ENCODE measurements at places on chromosomes 3 and 15. TPM values are rescaled to one million over a fixed set of nuclear protein-coding genes. Genes with fewer than 3 reads are reported as not detected.

DNA sequence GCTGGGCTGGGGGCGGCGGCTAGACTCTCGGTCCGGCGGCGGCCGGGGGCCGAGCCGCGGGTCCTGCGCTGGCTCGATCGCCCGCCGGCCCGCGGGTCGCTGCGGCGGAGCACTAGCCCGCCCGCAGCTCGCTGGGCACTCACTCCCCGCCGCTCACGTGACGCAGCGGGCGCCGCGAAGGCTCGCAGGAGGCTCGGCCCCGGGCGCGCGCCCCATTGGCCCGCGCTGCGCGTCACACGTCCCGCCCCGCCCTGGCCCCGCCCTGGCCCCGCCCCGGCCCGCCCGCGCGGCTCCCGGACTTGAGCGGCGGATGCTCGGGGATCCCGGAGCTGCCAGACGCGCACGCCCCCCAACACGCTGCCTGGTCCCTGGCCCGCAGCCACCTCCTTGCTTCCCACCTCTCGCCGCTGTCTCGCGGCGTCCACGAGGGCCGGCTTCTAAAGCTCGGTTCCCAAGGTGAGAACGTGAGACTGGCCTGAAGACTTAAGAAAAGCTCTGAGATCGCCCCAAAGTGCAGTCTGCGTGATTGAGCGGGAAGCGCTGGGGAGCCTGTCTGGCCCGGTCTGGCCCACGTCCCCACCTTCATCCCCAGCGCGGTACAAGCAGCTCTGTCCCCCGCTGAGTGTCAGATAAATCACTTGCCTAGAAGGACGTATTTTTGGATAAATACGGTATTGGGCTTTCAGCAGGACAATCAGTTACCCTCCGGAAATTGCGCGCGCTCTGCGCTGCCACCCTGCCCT lies at the start of gene KLF15:
Gene KLF15 (minus strand): TSS at position 114 of the 743 bp plus-strand sequence. CDS start 4,486 bp downstream, outside the sequence.
- H3K27ac ChIP-seq, result peak within 1 kb of the TSS; percentile 97
- H3K27me3 ChIP-seq, result no peaks in the 10 kb centered on the region
- DNase-seq, result peak; percentile 90
- peaks cover 4% of the 10 kb centered on the region for H3K36me3 ChIP-seq
- peaks cover 10% of the 10 kb centered on the region for H3K4me1 ChIP-seq

VEPH1 gene
- 1.4 TPM for total RNA-seq

DNA sequence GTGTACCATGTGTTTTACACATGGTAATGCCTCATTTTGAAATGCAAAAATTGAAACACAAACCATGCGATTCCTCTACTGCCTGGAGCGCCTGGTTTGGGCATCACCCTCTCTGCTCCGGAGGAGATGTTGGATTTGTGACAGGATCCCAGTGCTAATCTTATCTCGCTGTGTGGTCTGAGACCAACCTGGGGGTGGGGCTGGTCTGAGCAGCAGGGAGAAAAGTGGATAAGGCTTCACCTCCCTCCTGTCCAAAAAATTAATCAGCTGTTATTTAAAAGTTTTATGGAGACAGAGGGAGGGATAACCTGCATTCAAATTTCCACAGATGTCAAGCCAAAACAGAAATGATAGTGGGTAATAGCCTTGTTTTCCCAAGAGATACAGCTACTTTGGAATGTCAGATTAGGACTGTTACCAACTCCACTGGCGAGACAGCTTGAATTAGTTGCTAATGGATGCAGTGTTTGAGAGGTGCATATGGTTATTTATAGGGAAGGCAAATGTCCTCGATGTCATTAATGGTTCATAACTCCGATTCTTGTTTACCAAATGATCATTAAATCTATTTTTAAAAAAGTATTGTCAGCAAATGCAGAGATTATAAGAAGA lies 54.0 kb upstream of the SKOR1 start:
- no peak overlapping the region for H3K27ac ChIP-seq
- no peak for DNase-seq
- no peaks in the 10 kb centered on the region for H3K36me3 ChIP-seq
- no peaks in the 10 kb centered on the region for H3K4me1 ChIP-seq

DNA sequence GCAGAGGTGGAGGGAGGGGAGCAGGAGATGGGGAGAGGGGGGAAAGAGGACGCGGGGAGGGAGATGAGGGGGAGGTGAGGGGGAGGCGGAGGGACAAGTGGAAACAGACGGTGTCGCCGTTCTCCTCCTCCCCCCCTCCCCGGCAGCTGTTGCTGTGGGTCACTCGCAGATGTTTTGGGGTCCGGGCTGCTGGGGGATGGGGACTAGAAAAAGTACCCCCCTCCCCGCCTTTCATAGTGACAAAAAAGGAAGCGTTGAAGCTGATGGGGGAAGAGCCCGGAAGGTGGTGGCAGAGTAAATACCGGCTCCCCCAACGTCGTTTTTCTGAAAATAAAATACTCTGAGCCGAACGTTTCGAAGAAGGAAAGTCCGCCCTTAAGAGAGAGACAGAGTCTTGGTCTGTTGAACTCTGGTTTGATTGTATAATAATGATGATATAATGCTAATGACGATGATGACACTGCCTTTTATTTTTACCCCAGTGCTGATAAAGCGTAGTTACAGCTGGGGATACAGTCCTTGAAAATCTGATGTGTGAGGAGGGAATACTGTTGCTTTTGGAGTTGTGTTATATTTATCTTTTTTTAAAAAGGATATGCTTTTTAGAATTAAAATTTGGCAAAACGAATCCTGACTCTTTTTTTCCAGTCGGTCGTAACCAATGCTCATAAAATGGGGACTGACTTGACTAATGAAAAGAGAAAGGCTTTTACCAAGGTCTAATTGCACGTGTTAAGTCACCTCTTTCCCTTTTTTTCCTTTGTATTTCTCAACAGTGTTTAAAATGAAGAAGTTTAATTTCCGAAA lies 993 bp downstream of the STXBP5L start:
- no peaks in the 10 kb centered on the region for H3K36me3 ChIP-seq
- DNase-seq, result no peak
- H3K4me3 ChIP-seq, result peak overlapping the region; percentile 41
- peak overlapping the region; percentile 58 for H3K27ac ChIP-seq

SCAANT1 gene
- total RNA-seq, result not detected

- no peaks in the 10 kb centered on the region for H3K36me3 ChIP-seq
- no peaks in the 10 kb centered on the region for H3K4me1 ChIP-seq
- H3K27me3 ChIP-seq, result no peaks in the 10 kb centered on the region
- no peak overlapping the region for H3K4me3 ChIP-seq
- H3K27ac ChIP-seq, result no peak overlapping the region
- no peak for DNase-seq
Observed at GRCh38 chr3:141808586-141808985, 45.4 kb downstream of the GRK7 start.

CLSTN2 gene
- 60.3 TPM for total RNA-seq

MESP1 gene
- total RNA-seq, result 11.5 TPM

GRCh38 chr3:99777708-99778107 lies 40.0 kb upstream of the CMSS1 start:
- H3K27ac ChIP-seq, result no peak overlapping the region
- no peaks in the 10 kb centered on the region for H3K36me3 ChIP-seq
- DNase-seq, result no peak
- H3K27me3 ChIP-seq, result no peaks in the 10 kb centered on the region
- H3K4me3 ChIP-seq, result no peak overlapping the region
- no peaks in the 10 kb centered on the region for H3K4me1 ChIP-seq

- H3K27me3 ChIP-seq, result no peaks in the 10 kb centered on the region
- no peak overlapping the region for H3K4me3 ChIP-seq
- H3K36me3 ChIP-seq, result no peaks in the 10 kb centered on the region
- DNase-seq, result no peak
- H3K4me1 ChIP-seq, result no peaks in the 10 kb centered on the region
Observed at GRCh38 chr3:56351537-56351936, 116.7 kb downstream of the ERC2 start.

POTEB gene
- 3.1 TPM for total RNA-seq

GRCh38 chr3:104825116-104825515 lies 541.6 kb upstream of the ALCAM start:
- no peaks in the 10 kb centered on the region for H3K4me1 ChIP-seq
- H3K27ac ChIP-seq, result no peak overlapping the region
- DNase-seq, result no peak
- H3K36me3 ChIP-seq, result no peaks in the 10 kb centered on the region

- no peaks in the 10 kb centered on the region for H3K36me3 ChIP-seq
- peak overlapping the region; percentile 76 for H3K27ac ChIP-seq
- no peak for DNase-seq
- H3K4me1 ChIP-seq, result no peaks in the 10 kb centered on the region
- no peaks in the 10 kb centered on the region for H3K27me3 ChIP-seq
Observed at GRCh38 chr3:36943601-36944000, 1.3 kb downstream of the TRANK1 start.

DNA sequence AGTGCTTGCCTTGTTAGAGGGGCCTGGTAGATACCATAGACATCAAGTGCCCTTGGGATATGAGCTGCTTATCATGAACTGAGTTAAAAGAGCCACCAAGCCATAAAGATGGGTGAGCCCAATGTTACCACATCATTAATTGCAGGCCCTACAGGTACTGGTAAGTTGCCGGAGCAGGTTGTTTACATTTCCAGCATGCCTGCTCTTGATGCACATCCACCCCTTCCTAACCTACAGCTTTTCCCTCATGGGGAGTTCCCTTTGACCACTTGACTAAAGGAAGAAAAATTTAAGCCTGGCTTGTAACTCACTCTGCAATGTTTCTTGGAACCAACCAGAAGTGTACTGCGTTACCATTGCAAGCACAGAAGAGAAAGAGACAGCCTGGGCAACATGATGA lies 24.7 kb upstream of the ULK4 start:
- H3K36me3 ChIP-seq, result no peaks in the 10 kb centered on the region
- no peaks in the 10 kb centered on the region for H3K27me3 ChIP-seq
- no peaks in the 10 kb centered on the region for H3K4me1 ChIP-seq
- H3K4me3 ChIP-seq, result no peak overlapping the region

GRCh38 chr3:123832692-123833397 lies 51.3 kb downstream of the MYLK start:
- no peaks in the 10 kb centered on the region for H3K4me1 ChIP-seq
- no peak overlapping the region for H3K4me3 ChIP-seq
- H3K36me3 ChIP-seq, result no peaks in the 10 kb centered on the region
- DNase-seq, result no peak
- H3K27me3 ChIP-seq, result no peaks in the 10 kb centered on the region

DNA sequence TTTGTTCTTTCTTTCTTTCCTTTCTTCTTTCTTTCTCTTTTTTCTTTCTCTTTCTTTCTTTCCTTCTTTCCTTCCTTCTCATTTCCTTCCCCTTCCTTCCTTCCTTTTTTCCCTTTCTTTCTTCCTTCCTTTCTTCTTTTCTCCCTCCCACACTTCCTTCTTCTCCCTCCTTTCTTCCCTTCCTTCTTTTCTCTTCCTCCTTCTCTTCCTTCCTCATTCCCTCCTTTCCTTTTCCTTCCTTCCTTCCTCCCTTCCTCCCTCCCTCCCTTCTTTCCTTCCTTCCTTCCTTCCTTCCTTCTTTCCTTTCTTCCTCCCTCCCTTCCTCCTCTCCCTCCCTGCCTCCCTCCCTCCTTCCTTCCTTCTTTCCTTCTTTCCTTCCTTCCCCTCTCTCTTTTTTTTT lies 755.7 kb upstream of the GRM7 start:
- no peak overlapping the region for H3K27ac ChIP-seq
- H3K4me3 ChIP-seq, result no peak overlapping the region
- no peaks in the 10 kb centered on the region for H3K36me3 ChIP-seq
- no peaks in the 10 kb centered on the region for H3K27me3 ChIP-seq

- no peaks in the 10 kb centered on the region for H3K27me3 ChIP-seq
- no peak overlapping the region for H3K27ac ChIP-seq
- H3K4me1 ChIP-seq, result no peaks in the 10 kb centered on the region
- no peak overlapping the region for H3K4me3 ChIP-seq
- no peak for DNase-seq
Observed at GRCh38 chr3:108342837-108343486, 46.6 kb downstream of the HHLA2 start.

DNA sequence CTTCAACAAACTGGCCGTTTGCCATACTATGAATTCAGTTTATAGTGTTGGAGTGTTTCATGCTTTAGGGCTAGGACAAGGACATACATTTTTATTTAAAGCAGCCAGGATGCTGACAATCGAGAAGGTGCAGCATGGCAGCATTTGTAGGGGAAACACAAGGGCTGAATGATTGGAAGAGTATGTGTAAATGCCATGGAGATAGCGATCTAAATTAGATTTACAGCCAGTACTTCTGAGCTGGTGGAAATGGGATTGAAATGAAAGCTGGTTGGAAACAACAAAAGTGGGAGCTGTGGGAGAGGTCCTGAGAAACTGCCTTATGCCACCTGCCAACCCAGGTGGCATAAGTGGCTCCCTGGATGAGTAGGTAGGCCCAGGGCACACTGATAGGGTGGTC lies 209.9 kb upstream of the MRPL3 start:
- H3K4me3 ChIP-seq, result no peak overlapping the region
- no peaks in the 10 kb centered on the region for H3K27me3 ChIP-seq
- no peaks in the 10 kb centered on the region for H3K36me3 ChIP-seq
